GM13977 (cell line): ENCODE measurements at places on chromosomes 4 and X.

DNA sequence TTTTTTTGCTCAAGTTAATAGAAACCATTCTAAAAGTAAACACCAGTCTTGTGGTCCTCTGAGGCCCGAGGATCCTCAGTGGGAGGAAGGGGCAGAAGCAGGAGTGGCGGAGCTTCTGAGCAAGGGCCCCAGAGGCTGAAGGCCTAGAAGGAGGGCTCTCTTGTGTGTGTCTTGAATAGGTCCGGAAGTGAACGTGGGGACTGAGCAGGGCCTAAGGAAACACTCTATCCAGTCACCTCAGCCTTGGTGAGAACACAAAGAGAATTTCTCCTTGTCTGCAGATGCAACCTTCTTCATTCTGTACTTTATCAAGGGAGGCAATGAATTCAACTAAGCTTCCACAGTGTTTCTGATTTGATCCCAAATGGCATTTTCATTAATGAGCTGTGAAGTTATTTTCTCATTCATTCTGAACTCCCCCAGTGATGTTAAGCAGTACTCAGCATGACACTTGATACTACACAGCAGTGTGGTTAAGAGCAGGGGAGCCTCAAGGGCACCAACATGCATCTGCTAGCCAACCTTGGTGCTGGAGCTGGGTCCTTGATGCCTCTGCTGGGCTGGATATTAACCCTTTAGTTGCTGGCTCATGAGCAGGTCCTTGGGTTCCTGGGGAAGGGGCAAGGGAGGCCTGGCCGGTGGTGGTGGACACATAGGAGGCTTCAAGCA is 64.7 kb downstream of the RBM47 start:
- DNase-seq: no peak

- no peak for DNase-seq
Observed at GRCh38 chr4:91754716-91755115, 549.0 kb upstream of the GRID2 start.

- peak; percentile 46 for DNase-seq
Observed at GRCh38 chr4:145182222-145182621, 1.8 kb upstream of the OTUD4 start.

DNA sequence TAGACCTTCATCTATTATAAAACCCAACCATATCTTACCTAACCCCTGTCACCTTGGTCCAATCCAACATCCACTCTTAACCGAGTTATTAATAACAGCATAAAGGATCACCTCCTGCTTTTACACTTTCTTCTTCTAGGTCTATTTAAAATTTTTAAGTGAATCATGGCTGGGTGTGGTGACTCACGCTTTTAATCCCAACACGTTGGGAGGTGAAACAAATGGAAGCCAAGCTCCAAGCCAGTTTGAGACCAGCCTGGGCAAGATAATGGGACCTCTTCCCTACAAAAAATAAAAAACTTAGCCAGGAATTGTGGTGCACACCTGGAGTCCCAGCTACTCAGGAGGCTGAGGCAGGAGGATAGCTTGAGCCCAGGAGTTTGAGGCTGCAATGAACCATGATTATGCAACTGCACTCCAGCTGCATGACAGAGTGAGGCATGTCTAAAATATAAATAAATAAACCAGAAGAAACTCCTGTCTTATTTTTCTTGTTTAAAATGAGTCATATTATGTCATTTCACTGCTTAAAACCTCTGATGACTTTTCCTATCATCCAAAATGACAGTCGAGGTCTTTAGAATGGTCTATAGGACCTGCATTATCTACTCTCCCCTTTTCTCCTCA is 188.4 kb downstream of the GASK1B start:
- no peak for DNase-seq

DNA sequence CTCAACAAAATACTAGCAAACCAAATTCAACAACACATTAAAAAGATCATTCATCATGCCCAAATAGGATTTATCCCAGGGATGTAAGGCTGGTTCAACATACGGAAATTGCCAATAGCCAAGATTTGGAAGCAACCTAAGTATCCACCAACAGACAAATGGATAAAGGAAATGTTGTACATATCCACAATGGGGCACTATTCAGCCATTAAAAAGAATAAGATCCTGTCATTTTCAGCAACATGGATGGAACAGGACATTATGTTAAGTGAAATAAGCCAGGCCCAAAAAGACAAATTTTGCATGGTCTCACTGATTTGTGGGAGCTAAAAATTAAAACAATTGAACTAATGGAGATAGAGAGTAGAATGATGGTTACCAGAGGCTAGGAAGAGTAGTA is 82.0 kb upstream of the FAM241A start:
- no peak for DNase-seq

DNA sequence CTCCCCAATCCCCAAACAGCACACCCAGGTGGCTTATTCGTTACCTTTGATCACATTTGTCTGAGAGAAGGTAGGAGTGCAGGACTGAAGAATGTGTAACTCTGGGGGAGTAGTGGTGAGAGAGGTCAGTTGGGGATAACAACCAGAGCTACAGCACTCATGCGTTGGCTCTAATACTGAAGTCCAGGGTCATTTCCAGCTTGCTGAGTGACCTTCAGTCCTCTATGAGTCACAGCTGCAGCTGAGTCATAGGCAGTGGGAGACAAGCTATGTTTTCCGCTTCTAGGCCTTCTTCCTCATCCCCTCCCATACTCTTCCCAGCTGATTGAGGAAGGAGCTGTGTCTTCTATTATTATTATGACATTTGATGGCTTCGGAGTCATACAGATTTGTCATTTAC is 31.6 kb upstream of the CT47C1 start:
- DNase-seq: no peak

DNA sequence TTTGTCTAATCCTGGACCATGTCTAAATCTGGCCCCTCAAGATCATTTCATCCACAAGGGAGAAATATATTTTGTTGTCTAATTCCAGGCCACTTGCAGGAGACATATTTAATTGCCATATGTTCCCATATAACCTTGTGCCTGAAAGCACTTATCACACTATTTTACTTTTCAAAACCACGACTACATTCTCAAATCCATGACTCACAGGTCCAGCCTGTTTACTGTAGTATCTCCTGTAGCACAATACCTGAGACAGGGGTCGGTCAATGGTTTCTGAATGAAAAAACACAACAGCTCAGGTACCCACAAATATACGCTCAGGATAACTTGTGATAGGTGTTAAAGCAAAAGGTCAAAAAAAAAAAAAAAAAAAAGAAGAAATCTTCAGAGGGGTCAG is 60.9 kb downstream of the SEC24D start:
- no peak for DNase-seq

GRCh38 chrX:18721683-18722499 is 14.4 kb downstream of the PPEF1 start:
- DNase-seq: no peak

- no peak for DNase-seq
Observed at GRCh38 chr4:7516096-7516772, 81.5 kb upstream of the PSAPL1 start.

GRCh38 chr4:2667428-2667827 is 88.7 kb downstream of the TNIP2 start:
- DNase-seq: no peak

- DNase-seq: no peak
Observed at GRCh38 chr4:16227462-16227868, 1.2 kb upstream of the TAPT1 start.

GRCh38 chrX:40267334-40268187 is 169.8 kb upstream of the BCOR start:
- DNase-seq: peak; percentile 41
